Fibroblast of pulmonary artery (primary cell): ENCODE measurements at places on chromosomes 1 and 21.

DNA sequence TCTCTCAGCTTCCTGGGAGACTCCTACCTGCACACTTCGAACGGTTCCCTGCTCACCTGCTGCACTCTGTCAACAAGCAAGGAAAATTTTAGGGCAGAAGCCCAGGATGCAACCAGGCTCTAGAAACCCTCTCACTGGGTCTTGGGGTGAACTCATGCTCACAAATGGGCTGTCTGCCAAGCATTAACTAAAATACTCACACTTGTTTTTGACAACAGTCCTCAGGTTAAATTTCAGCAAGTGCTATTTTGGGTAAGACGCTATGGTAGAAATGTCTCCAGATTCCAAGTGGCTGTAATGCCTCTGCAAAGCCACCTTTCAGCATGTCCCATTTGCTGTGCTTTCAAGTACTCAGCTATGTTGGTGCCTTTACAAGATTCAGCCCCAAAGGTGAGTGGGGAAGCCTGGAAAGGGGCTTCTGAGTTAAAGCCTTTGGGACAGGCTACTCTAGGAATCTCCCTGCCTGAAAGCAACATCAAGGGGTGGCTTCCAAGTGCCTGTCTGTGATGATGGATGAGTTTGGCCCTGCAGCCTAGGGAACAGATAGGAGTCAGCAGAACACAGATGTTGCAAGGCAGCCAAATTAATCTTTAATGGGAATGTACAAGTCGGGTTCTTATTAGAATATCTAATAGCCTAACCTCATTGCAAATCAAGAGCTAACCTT, 211.9 kb upstream of the SPAG17 start:
- no peak for DNase-seq

GRCh38 chr1:43256675-43257570, 12.9 kb upstream of the TMEM125 start:
- DNase-seq = no peak

- no peak for DNase-seq
Observed at GRCh38 chr21:42346866-42347600, 3.8 kb downstream of the TFF2 start.

DNA sequence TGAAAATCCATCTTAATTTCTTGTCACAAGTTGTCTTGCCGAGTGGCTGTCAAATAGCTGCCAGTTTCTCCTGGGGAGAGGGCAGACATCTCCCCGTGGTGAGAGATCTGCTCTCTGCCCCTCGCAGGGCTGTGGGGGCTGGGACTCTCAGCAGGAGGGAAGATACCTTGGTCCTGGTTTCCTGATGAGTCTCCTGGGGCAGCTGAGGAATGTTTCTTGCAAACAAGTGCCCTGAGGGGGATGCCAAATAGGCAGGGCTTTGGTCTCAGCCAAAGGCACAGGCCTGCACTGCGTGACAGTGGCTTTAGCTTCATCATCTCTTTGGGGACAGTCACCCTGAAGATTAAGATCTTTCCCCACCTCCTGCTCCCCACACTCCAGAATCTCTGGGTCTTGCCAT, 40.9 kb downstream of the SYT6 start:
- DNase-seq = no peak

DNA sequence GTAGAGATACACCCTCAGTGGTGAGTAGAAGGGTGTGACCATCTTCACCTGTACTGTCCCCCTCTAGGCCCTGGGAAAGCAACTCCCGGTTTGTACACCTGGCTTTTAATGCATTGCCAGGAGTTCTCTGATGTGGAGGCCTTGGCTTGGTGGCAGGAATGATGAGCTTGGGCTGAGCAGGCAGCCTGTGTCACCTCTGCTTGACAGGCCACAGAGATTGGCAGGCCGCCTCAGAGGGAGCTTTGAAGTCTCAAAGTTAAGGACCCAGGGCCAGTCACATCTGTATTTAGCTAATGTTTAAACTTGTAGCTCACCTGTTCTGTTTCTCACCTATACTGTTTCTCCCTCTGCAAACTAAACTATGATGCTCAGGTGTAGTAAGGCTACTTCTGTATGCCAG, 28.5 kb downstream of the HUNK start:
- no peak for DNase-seq

DNA sequence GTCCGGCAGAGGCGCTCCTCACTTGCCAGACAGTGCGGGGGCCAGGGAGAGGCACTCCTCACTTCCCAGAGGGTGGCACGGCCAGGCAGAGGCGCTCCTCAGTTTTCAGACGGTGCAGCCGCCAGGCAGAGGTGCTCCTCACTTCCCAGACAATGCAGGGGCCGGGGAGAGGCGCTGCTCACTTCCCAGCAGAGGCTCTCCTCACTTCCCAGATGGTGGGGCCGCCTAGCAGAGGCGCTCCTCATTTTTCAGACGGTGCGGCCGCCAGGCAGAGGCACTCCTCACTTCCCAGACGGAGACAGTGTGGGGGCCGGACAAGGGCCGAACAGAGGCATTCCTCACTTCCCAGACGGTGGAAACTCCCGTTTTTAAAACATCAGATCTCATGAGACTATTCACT, 238.4 kb upstream of the CACYBP start:
- DNase-seq = no peak

- no peak for DNase-seq
Observed at GRCh38 chr1:82991569-82991968, 1007.4 kb downstream of the TTLL7 start.

GRCh38 chr1:59669752-59670312, 144.9 kb upstream of the HOOK1 start:
- peak; percentile 49 for DNase-seq

DNA sequence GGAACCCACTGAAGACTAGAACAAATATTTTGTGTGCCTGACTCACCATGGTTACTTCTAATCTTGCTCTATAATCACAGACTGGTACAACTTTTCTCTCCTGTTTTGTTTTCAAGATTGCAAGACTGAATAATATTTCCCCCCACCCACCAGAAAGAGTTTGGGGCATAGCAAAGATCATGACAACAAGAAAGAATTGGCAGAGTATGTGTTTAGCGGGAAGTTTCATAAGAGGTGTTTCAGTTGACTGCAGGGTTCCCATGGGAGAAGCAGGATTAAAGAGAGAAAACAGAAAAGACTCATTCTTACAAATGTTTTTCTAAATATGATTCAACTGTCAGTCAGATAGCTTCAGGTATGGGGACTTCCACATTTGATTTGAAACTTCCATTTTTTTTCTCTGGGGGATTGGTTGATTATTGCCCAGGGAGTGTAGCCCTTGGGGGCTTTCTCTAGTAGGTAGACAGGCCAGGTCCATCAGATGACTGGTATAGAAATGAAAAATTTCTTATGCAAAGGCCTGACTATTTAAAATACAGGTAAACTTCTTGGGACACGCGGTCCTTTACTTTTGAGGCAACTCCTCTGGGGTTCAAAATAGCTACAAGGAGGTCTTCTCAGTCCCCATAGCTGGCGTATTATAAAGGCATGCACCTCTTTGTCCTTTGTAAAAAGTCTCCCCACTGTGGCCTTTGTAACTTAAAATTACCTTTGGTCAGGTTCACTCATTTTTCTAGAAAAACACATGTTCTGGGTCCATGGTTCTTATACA, 13.9 kb downstream of the OR14I1 start:
- no peak for DNase-seq

DNA sequence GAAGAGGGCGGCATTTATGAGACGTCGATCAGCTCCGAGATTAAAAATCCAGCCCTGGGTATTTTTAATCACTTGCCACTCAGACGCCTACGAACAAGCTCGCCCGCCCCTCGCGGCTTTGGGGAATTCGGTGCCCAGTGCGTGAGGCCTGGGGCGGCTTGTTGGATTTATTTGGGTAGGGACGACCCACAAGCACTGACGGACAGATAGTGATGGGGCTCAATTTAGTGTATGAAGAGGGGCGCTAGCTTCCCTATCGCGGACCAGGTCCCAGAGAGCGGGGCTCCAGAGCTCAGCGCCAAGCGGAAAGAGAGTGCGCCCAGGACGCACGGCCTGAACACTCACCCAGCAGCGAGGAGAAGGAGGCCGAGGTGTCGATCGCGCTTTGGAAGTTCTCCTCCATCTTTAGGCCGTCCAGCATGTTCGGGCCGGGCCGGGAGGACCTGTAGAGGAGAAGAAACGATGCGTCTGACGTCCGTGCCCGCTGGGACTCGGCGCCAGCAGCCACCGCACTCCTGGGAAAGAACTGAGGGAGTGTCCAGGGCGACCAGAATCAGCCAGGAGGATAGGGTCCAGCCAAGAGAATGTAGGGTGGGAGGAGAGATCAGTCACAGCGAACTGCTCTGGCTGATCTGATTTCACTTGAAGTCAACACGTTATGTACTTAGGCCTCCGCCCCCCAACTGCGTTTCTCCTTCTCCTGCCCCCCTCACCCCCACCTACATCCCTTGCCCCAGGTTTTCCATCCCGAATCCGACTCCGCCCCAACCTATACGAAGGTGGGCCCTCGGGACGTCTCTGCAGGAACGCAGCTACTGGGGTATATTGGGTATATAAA, 1.2 kb downstream of the LMX1A start:
- no peak for DNase-seq
